ENCODE measurements at places on chromosomes 3 and 15.

GRCh38 chr3:56595975-56596840, 39.2 kb downstream of the CCDC66 start:
- DNase-seq, result no peak

- no peak for DNase-seq
Measured at GRCh38 chr3:6737630-6738029, 123.3 kb upstream of the GRM7 start.

GRCh38 chr3:128568602-128569490, 75.8 kb upstream of the GATA2 start:
- no peak for DNase-seq

DNA sequence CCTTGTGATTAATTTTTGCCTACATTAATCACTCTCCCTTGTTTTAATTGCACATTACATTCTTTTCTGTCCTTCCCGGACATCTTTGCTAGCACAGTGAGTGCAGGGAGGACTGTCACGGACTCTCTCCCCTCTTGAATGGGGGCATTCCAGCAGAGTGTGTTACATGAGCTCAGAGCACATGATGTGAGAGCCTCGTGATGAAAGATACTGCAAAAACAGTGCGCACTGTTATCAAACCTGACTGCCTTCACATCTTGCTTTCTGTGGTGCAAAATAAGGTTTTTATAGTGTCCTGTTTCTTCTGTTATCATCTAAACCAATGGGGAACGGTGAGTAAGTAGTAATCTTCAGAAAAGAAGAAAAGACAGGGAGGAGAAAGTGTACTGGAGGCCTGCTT, 167.5 kb downstream of the PGPEP1L start:
- no peak for DNase-seq

- no peak for DNase-seq
Measured at GRCh38 chr3:133038731-133039375, 662 bp downstream of the TMEM108 start.

DNA sequence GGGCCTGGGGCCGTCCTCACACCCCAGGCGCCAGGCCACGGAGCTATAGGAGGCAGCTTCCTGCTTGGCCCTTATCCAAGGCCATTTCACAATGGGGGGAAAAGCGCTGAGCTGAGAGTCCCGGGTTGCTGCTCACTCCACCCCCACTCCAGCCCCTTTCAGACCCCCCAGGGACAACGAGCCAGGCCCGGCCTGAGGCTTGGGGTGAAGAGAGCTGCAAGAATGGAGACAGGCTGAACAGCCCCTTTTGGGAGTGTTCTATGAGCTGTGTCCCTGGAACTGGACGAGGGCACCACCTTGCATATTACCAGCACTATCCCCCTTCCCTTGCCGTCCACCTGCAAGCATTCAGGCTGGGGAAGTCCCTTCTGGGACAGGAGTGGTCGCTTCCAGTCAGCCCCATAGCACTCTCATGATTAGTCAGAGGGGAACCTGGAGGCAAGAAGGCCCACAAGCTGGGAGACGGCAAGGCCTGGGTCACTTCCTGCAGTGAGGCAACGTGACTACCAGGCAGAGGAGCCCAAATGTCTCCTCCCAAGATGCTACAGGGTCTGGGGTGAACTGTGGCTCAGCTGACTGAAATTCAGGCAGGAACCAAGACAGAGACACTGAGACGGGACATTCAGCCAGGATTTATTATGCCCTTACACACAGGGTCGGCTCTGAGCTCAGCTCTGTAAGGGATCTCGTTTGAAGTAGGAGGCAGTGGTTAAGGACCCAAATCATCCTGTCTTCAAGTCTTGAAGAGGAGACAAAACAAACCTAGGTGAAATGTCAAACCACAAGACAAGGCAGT, 8.6 kb upstream of the SRP14 start:
- DNase-seq, result no peak

DNA sequence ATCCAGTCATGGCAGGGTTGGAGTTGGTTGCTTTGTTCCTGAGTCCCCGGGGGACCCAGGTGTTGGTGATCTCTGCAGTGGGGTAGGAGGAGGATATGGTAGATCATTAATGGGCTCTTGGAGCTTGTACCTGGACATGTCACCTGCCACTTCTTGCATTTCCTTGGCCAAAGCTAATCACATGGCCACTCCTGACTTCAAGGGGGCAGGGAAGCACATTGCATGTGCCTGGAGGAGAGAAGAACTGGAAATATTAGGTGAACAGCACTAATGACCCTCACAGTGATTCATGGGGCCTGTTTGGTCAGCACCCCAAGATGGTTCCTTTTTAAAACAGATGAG, 87.1 kb upstream of the MYZAP start:
- no peak for DNase-seq

GRCh38 chr3:16864610-16865313, 20.0 kb upstream of the PLCL2 start:
- no peak for DNase-seq

- DNase-seq, result no peak
Measured at GRCh38 chr3:152870027-152870426, 35.1 kb downstream of the P2RY1 start.

DNA sequence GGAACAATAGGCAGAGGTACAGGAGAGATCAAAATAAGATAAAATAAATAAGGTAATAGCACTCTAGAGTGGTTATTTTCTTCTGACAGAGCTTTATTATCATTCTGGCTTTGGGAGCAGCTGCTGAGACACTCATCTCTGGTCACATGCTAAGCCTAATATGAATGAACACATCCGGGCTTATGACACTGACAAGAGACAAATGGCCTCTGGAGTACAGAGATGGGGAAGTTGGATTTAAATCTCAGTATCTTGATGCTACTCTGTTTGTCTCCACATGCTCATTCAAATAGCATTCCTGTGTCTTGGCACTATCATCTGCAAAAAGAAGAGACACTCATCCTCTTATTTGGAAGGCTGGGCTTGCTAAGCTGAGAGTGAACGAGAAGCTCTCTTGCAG, 55.6 kb downstream of the TMEM45A start:
- DNase-seq, result no peak

DNA sequence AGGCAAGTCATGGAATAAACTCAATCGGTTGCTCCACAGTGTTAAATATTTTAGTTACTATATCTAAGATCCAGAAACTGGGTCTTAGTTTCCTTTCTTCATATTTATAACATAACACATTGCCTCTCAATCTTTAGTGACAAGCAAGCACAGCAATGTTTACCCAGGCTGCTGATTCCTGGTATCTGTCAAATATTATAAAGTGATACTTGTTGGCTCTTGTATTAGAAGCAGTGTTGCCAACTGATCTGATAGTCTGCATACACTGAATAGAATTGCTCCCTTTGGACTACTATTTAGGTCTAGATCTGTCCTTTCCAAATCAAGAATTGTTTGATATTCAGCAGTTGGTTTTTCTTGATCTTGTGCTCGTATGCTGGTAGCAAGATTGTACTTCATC, 7.2 kb upstream of the HHLA2 start:
- no peak for DNase-seq

GRCh38 chr15:71812966-71813722, 2.8 kb downstream of the NR2E3 start:
- no peak for DNase-seq

GRCh38 chr3:119672776-119673175, 4.4 kb downstream of the COX17 start:
- DNase-seq, result no peak

GRCh38 chr3:110327870-110328269, 743.7 kb upstream of the NECTIN3 start:
- no peak for DNase-seq

DNA sequence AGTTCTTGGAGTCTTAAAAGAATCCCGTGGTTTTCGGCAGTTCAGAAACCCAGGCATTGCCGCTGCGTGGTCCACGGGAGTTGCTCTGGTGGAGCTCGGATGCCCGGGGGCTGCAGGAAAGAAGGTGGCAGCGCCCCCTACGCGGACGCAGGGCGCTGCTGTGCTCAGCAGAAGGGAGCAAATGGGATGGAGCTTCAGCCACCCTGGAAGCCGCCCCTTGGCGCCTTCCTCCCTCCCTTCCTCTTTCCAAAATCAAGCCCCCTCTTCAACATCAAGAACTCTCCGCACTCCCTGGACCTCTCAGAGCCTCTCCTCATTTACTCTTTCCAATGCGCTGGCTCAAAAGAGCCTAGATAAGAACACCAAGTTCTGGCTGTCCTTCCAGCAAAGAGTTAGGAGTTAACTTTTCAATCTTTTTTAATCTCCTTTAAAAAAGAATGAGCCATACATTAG, 880 bp upstream of the CHRNA7 start:
- DNase-seq, result no peak

- no peak for DNase-seq
Measured at GRCh38 chr3:154684440-154684839, 254.4 kb upstream of the GPR149 start.

- no peak for DNase-seq
Measured at GRCh38 chr15:95988574-95988887, 342.0 kb upstream of the NR2F2 start.

- peak; percentile 13 for DNase-seq
Measured at GRCh38 chr15:99343881-99344551, 92.7 kb downstream of the LRRC28 start.

GRCh38 chr3:25834346-25834745, 44.5 kb downstream of the OXSM start:
- no peak for DNase-seq

DNA sequence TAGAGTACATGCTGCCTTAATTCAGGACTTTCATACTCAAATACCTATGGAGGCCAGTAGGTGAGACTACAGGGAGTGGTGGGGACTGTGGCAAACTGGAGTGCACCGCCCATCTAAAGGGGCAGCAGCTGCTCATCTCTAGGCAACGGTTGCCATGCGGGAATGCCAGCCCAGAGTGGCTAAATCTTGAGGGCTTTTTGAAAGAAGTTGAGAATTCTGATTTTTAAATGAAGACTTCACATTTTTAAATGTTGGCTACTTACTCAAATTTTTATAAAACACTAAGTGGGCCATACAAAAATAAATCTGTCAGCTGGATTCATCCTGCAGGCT, 90.8 kb upstream of the PRR23E start:
- DNase-seq, result no peak

DNA sequence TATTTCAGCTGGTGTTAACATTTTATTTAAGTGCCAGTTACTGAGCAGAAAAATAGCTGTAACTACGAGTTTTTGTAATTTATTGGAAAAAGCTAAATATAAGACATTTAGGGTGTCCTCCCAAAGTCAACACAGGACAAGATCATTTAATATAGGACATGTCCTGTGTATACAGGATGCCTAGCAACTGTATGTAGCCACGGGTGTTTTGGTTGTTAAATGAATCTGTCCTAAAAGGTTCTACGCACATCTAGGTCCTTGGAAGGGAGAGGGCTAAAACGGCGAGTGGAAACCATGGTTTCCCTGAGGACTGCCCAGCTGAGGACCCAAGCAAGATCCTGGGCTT, 565 bp upstream of the ZNF621 start:
- no peak for DNase-seq

GRCh38 chr15:81894061-81894460, 151.8 kb downstream of the MEX3B start:
- DNase-seq, result no peak

DNA sequence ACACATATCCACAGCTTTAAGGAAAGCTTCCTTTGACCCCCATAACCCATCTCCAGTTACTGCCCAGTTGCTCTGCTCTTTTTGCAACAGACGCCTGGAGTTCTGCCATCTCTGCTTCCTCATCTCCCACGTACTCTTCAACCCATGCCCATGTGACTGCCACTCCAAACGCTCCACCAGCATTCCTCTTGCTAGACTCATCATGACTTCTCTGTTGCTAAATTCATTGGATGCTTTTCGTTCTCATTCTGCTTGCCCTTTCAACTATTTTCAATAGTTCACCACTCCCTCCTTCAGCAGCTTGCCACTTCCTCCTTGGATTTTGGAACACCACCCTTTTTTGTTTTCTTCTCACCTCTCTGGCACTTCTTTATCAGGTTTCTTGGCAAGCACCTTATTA, 2.7 kb upstream of the KNSTRN start:
- no peak for DNase-seq

DNA sequence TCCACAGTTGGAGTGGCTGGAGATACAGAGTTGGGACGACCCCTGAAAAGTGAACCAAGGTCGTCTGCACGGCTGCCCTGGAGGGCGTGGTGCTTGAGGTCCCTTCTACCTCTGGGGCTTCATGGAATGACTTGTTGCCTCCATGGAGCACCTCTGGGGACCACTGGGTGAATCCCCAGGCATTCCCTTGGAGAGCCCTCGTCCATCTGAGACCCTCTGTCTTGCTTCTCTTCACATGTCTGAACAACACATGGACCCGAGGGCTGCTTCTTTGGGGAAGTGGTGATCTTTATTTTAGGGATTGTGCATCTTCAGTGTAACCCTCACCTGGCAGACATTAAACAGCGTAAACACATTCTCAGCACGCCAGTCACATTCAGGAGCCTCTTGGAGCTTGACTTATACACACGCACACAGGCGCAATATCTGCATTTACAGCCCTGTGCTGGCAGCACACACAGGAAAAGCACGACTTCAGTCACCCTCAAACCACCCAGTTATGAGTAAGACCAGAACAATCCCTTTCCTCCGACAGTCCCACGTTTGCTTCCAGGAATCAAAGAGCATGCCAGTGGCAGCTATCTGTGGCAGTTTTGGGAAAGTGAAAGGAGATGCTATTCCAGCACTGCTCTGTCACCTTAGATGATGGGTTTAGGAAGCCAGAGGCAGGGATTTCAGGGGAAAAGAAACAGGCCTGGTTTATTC, 12.6 kb downstream of the FAM107A start:
- no peak for DNase-seq

DNA sequence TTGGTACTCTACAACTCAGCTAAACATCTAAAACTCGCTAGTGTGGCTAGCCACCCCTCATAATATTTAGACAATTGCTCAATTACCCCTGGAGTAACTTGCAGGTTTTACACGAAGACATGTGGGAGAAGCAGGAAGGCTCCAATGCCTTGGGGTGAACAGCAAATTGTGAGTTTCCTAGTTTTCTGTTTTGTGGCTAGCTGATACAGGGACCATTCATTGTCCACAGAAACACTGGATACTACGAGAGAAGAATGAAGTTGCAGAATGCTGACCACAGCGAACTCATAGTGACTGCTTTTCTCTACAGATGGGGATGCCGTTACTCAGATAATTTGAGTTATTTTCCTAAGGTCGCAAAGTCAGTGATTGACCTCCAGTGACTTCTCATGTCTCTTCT, 212.9 kb downstream of the P3H2 start:
- DNase-seq, result no peak

DNA sequence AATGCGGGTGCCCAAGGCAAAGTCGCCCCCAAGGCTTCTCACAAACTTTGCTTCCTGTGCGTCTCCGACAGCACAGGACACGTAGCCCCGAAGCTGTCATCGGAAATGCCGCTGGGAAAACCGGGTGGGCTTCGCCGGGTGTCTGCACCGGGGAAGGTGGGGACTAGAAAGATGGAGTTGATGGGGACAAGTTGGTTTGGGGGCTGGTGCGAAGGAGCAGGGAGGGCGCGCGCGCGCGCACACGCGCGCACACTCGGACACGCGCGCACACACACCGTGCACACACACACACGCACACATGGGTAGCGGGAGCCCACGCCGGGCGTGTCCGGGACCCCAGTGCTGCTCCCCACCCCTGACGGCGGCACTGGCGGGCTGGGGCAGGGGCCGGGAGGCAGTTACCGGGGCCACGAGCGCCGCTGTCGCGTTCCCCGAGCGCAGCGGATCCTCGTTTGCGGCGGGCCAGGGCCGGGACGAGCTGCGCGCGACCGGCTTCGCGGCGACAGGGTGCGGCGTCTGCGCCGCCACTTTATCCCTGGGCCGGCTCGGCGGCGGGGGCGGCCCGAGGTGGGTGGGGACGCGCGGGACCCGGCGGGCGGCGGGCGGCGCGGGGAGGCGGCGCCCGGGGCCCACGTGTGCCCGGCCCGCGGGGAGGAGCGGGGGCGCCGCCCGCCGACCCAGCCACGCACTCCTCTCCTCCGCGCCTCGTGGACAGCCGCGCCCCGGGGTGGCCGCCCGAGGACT, 539 bp upstream of the MGLL start:
- no peak for DNase-seq

- DNase-seq, result no peak
Measured at GRCh38 chr15:35827141-35827540, 281.2 kb upstream of the DPH6 start.

Data from stimulated activated CD8-positive, alpha-beta memory T cell treated with anti-CD3 and anti-CD28 coated beads, Interleukin-4, amount 100 ng/mL, for 1 hour (primary cell).